NCI-H446 (cell line): ENCODE measurements at places on chromosomes 5 and 9.

- peak; percentile 97 for DNase-seq
These were observed 391.8 kb downstream of the ARHGEF28 start for GRCh38 chr5:74017786-74018211.

DNA sequence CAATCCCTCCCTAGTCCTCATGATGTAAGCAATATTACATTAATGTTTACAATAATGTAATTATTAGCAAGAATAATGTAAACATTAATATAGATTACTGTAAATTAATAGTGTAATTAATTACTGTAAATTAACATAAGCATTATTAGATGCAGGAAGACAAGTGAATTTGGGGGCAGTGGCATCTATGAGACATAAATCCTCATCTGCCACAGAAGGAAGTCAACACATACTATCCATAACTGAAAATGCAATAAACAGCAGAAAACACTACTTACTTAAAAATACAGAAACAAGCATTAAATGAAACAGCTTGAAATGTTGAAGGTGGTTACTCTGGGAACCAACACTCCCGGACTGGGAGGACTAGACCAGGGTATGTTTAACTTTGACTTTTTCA lies 685 bp upstream of the NIPSNAP3A start:
- no peak for DNase-seq

- no peak for DNase-seq
These were observed 276.8 kb downstream of the HTR1A start for GRCh38 chr5:63685454-63685853.

DNA sequence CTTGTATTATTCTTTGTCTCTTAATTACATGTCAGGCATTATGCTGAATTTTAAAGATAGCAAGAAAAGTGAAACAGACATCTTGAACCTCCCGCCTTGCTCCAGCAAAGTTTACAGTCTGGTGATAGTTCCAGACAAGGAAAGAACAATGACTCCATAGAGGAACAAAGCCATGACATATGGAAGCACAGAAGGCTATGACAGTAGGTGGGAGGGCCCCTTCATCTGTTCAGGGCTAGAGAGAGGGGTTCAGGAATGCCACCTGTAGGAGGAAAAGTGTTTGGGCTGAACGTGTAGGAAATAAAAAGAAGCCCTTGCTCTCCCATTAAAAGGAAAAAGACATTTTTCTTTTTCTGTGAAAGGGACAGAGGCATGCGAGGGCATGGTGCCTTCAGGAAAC lies 315.6 kb downstream of the TRIM32 start:
- DNase-seq = no peak

DNA sequence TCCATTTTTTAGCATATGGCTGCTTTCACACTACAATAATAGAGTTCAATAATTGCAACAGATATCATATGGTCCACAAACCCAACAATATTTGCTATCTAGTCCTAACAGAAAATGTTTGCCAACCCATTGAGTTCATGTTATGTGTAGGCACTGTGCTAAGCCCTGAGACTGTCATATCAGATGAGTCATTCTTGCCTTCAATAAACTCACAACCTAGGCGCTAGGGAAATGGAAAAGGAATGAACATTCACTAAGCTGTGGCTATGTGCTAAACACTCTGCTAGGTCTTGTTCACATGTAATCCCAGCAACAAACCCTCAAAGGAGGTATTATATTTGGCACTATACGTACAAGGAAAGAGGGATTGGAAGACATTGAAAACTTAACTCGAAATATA lies 8.4 kb upstream of the TIMD4 start:
- no peak for DNase-seq

GRCh38 chr9:105296445-105296844 lies 52.0 kb downstream of the SLC44A1 start:
- DNase-seq = no peak

GRCh38 chr9:15298362-15298761 lies 8.7 kb downstream of the TTC39B start:
- no peak for DNase-seq

DNA sequence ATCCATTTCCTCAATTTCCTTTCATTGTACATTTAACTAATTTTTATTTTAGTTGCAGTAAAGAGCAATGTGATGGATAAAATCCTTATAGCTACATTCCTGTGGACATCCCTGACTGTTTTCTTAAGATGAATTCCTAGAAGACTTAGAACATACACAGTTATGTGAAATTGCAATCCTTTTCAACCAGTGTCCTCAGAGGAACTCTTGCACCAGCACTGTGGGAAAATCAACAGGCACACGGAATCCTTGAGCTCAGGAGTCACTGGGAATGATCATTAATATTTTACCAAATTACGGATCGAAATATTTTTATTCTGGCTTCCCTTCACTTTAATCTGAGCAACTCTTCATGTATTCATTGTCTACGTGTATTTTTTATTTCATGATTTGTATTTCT lies 901.9 kb upstream of the WWC1 start:
- DNase-seq = no peak

DNA sequence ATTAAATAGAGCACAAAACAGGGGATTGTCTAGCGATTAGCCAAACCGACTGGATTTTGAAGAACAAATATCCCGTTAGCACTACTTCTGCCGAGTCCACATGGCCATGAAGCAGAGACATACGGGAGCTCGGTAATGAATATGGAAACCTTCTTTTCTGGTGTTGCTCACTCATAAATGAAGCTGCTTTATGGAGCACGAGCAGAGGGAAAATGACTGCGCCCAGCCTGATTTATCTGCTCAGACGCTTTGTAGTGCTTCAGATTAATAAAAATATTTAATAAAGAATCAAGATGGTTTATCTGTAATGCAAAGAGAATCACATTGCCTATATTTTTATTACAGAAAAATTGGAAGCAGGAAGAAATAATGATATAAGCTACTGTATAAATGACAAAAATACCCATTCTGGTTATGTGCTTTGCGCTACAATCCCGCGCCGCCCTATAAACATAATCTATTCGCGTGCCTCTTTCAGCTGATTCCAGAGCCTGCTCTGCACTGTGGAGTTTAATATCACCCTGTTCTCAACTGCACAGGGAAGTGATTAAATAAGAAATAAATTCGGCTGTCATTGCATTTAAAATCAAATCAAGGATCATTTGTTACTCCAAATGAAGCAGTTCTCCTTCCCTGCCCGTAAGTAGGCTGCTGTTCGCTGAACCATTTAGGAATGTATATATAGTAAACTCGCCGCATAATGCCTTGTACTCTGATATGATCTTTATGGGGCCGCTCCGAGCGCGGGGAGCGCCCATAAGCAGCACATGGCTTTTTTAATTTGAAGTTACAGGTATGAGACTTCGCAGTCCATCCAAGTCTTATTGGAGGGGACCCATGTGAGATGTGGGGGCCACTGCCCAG lies 22.3 kb upstream of the UBAC1 start:
- DNase-seq = no peak

DNA sequence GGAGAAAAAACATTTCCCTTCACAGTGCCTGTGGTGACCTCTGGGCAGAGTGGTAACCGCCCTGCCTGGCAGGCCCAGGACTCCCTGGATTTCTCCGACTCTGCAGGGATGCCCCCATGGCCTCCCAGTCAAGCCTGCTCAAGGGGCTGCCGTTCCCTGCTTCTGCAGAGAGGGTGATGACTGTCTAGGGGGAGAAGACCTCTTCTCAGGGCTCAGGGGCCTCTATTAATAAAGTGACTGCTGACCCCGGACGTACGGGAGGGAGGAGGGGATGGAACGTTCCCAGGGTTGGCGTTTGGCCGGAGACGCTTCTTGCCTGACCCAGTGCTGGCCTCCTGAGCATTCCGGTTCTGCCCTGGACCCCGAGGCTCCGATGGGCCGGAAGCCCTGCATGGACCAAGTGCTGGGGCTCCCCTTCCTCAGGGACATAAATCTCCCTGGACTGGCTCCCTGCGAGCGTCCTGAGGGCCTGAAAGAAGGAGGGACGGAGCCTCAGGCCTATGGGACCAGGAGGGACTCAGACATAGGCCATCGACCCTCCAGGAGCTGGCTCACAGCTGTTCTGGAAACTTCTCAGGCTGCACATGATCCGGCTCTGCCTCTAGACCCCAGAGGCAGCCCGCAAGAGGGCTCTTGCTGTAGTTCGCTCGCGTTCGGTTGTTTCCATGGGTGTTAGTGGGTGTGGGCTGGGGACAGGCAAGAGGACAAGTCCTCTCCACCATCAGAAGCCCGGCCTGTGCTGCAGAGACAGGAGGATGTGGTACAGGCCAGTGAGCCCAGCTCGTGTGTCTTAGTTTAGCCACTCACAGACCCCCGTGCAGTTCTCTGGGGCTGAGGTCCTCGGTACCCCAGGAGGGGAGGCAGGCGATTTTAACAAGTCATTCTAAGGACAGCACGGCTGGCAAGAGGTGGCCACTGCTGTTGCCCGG lies 8.1 kb upstream of the RNU6ATAC start:
- no peak for DNase-seq

GRCh38 chr5:131952301-131952857 lies 6.9 kb upstream of the MEIKIN start:
- DNase-seq = no peak

GRCh38 chr5:114192108-114192507 lies 169.8 kb upstream of the KCNN2 start:
- DNase-seq = no peak

GRCh38 chr5:111528056-111528455 lies 15.7 kb upstream of the STARD4 start:
- DNase-seq = no peak

GRCh38 chr9:105296877-105297287 lies 52.4 kb downstream of the SLC44A1 start:
- DNase-seq = no peak

- no peak for DNase-seq
These were observed 36.5 kb downstream of the PPIC start for GRCh38 chr5:122999947-123000563.

- DNase-seq = peak; percentile 84
These were observed 54.8 kb upstream of the CDKN2AIPNL start for GRCh38 chr5:134466241-134467069.

DNA sequence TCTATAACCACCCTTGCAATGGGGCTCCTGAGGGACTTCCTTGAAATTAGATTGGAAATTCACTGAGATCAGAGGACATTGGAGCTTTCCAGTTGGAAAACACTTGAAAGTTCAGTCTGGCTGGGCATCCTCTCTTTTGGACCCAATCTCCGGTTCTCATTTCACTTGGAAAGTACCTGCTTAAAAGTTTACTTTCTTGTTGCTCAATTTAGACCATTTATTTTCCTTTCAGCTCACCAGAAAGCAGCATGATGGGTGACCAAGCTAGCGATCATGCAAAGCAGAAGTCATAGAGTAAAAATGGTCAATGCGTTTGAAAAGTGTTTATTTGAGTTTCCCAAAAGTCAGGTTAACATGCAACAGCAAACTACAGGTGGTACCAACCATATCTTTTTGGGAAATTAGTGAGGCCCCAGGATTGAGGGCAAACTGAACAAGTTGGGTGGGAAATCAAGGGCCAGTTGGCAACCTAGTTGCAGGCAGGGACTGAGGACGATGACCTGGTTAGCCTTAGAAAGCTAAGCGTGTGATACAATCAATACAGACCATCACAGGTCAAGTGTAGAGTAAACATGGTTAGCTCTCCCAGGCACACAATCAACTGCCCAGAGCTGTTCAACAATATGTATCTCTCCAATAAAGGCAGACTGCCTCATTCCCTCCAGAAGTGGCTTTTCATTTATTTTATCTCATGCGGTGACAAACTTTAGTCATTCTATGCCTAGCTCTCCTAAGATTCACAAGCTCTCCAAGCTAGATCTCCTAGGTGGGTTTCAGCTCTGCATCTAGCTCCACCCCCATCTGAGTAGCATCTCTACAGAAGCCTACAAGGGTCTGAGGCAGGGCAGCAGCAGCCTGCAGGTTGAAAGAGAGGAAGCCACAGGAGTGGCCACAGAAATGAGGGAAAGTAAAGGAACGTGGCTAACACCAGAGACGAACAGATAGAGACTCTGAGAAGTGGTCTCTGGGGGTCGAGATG lies 136.9 kb downstream of the UGCG start:
- DNase-seq = no peak

- DNase-seq = no peak
These were observed 489.0 kb downstream of the NTRK2 start for GRCh38 chr9:85158512-85158911.

GRCh38 chr9:133998915-133999595 lies 6.9 kb upstream of the VAV2 start:
- no peak for DNase-seq

DNA sequence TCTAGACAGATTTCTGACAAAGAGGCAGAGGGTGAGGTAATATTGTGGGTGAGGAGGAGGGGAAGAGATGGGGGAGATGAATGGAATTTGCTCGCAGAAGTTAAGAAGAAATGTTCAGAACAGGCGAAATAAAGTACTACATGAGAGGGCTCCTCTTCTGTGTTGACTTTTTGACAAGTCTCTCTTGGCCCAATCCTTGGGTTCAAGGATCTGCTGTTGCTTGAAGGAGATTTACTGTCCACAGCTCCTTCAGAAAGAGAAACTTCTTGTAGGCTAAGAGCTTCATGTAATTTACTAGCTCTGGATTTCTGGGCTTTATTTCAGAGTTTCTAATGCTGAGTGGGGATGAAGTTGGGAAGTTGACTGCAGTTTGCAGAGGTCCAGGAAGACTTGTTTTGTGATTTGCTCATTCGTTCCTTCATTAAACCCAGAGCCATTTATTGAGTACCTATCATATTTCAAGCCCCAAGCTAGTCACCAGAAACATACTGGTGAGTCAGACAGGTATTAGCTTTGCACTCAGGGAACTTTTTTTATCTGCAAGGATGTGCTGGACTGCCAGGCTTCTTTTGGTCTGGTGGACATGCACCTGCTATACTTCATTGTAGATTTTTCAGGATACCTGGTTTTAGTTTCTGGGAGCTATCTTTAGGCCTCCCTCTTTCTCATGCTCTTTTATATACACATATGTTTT lies 402.9 kb upstream of the CLINT1 start:
- no peak for DNase-seq

GRCh38 chr9:18890372-18890771 lies 142.6 kb downstream of the SAXO1 start:
- DNase-seq = peak; percentile 38

- no peak for DNase-seq
These were observed 209.4 kb downstream of the DTWD2 start for GRCh38 chr5:118778941-118779340.

DNA sequence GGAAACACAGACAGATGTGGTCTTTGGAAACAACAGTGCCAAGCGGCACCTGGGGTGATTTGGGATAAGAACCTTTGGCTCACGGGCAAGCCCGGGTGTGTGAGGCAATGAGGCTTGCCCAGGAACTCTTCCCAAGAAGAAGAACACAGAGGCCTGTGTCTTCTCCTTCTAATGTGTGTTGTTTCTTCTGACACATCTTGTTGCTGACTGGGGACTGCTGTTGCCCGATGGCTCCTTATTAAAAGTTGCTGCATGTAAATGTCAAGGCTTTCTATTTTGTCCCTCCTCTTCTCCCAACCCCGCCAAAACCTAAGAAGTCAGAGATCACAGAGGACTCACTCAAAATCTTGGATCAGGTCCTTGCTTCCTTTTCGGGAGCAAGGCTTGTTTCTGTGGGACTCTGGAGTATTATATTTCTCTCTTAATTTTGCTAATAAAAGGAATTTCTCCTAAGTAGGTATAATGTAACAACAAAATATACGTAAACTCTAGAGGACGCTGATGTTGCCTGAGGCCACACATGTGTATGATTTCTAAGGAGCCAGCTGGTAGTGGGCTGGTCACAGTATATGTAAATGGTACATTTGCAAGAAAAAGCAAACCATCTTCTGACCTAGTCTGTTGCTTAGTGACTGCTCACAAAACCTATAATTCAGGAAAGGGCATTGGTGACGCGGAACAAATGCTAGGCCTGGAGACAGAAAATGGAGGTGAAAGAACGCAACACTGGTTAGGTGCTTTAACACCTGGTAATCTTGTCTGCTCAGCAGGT lies 232.5 kb downstream of the GADD45G start:
- no peak for DNase-seq
